Stimulated activated CD8-positive, alpha-beta memory T cell treated with anti-CD3 and anti-CD28 coated beads, Interleukin-4, amount 100 ng/mL, for 24 hours (primary cell): ENCODE measurements at places on chromosomes 5 and 9.

DNA sequence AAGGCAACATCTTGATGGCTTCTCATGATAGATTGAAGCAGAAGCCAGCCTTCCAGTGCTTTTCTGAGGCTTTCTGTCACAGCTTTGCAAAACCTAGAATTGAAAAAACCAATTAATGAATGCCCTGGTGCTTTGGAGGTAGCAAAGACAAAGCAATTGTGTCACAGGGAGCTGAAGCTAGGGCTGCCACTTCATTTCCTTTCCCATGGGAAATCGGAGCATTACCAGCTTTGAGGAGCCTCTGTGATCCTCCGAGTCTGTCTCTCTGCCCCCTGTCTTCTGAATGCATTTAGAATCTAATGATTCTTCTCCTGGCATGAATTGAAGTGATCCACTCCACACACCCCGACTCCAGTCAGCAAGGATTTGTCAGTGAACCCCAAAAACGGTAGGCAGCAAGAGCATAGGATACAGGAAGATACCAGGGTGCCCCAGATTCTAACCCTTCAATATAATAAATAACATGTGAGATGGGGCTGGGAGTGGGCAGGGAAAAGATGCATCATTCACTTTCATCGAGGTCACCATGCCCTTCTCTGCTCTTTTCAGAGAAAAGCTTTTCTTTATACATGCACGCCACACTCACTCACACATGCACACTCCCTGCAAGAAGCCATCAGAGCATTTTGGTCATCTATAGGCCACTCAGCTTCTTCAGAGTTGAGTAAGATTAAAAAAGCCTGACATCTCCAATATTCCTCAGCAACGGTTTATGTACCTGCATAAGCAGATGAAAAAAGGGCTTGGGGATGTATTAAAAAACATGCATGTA, 247.7 kb upstream of the ZNF462 start:
- DNase-seq = no peak

DNA sequence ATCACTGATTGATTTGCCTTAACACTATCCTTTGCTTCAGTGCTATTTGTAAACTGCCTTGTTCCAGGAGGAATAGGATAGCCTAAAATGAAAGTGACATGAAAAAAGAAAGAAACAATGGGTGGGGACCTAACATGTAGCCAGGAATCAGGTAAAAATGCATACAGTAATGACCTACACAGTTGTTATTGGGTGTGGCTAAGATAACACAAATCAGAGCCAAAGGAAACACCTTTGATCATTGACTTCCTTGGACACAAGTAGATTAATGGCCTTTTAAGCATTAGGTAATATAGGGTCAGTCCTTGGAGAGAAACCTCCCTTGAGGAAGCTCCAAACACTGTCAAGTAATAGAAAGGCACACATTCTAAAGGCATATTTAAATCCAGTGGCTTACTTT, 220.4 kb downstream of the TRPM3 start:
- no peak for DNase-seq

GRCh38 chr9:18250053-18250452, 223.9 kb upstream of the ADAMTSL1 start:
- DNase-seq = no peak

GRCh38 chr5:53643445-53643844, 83.0 kb downstream of the NDUFS4 start:
- no peak for DNase-seq

- DNase-seq = no peak
These were observed 266.6 kb upstream of the GAS1 start for GRCh38 chr9:87213948-87214347.

DNA sequence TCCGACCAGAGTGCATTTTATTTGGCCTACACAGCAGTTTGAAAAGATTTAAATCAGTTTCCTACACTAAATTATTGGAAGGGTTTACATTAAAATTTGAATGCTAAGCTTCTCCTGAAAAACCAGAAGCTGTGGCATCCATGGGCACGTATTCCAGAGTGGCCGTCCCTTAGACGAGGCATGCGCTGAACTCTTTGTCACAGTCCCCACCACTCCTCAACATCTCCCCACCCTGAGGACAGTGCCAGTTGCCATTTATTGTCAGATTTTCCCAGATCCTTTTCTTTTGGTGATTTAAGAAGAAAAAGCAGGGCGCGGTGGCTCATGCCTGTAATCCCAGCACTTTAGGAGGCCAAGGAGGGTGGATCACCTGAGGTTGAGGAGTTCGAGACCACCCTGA, 39.9 kb upstream of the UNC5A start:
- DNase-seq = no peak

- DNase-seq = no peak
These were observed 757 bp downstream of the TMEM250 start for GRCh38 chr9:136117916-136118319.

DNA sequence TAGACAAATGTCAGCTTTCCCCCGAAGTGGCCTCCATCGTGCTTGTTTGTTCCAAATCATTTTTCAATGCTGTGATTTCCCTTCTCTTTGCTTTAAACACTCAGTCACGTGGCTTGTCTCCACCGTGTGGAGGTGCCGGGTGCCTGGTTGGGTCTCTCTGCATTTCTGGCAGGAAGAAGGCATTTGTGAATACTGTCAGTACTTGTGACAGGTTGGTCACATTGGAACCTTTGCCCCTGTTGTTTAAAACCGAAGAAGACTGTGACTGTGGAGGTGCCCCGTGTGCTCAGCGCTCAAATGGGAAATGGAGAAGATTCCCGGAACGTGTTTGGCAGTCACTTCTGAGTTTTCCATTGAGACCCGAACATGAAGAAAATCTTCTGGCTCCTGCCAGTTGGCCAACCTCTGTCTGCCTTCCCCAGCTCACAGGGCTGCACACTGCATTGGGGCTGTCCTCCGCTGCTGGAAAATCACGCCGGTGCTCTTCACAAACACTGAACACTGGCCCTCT, 74.6 kb downstream of the LMNB1 start:
- DNase-seq = no peak

GRCh38 chr5:77152441-77152840, 58.0 kb upstream of the PDE8B start:
- DNase-seq = no peak

- no peak for DNase-seq
These were observed 110.1 kb upstream of the TLE4 start for GRCh38 chr9:79461712-79462111.

DNA sequence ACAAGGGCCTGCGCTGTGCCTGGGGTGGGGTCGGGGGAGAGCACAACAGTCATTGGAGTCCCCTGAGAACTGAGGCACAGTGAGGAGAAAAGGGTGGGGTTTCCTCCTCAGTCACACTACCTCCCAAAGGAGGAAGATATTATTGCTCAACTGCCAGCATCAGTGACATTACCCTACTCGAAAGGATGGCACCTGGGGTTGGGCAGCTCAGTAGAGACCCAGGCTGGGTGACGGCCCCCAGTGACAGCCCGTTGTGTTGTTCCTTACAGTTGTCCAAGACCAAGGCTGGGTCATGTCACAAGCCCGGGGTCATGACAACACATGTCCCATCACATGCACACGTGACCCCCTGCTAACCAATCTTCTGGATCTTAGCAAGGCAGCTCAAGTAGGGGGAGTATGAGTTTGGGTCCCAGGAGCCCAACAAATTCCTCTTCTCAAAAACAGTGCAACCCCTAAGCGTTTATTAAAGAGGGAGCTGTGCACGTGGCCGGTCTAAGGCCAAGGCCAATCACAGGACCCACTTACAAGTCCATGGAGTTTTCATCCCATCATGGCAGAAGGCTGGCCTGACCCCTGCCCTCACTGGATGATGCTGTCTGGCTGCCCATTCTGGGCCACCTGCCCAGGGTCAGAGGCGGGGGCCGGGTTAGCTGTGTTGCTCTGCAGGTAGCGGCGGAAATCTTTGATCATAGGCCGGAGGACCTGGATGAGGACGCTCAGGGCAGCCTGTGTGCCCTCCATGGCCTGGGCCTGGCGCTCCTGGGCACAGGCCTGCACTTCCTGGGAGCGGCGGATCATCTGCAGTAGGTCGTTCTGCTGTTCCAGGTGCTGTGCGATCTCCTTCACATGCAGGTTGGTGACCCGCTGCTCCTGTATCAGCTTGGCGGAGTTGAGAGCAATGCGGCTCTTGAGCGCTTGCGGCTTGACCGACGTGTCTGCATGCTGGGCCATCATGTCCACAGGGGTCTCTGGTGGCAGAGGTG, 4.0 kb downstream of the NAIF1 start:
- DNase-seq = no peak

GRCh38 chr5:136409000-136409399, 43.7 kb upstream of the TRPC7 start:
- DNase-seq = no peak

DNA sequence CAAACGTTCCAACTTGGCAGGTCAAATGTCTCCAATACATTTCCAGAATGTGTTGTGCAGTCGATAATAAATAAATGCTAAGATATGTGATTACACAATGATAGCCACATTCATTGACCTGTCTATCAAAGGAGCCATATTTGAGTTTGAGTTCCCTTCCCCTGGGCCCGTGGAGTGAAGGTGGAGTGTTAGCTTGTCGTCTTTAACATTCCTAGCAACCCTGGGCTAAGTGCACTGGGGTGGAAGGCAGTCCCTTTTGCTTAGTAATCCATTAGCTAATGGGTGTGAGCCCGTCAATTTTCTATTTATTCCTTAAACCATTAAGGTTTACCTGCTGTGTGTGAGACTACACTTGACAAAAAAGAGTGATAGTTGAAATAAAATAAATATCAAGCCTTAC, 415.2 kb downstream of the EBF1 start:
- DNase-seq = no peak

- DNase-seq = no peak
These were observed 3.9 kb downstream of the IL9 start for GRCh38 chr5:135891791-135892190.

GRCh38 chr5:73218552-73219171, 45.7 kb downstream of the TMEM174 start:
- DNase-seq = no peak

GRCh38 chr5:37015795-37016666, 139.5 kb downstream of the NIPBL start:
- no peak for DNase-seq

DNA sequence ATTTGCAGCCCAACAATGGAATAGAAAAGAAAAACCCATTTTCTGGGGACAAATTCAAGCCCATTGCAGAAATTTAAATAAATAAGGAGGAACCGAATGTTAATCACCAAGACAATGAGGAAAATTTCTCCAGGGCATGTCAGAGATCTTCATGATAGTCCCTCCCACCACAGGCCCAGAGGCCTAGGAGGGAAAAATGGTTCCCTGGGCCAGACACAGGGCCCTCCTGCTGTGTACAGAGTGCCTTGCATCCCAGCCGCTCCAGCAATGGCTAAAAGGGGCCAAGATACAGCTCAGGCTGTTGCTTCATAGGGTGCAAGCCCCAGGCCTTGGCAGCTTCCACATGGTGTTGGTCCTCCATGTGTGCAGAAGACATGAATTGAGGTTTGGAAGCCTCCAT, 73.4 kb upstream of the FOXE1 start:
- DNase-seq = no peak

- DNase-seq = no peak
These were observed 18.7 kb downstream of the XRCC4 start for GRCh38 chr5:83095957-83096539.

GRCh38 chr9:27519466-27520465, 4.3 kb upstream of the IFNK start:
- no peak for DNase-seq

GRCh38 chr5:83856881-83857280, 136.2 kb upstream of the HAPLN1 start:
- no peak for DNase-seq

- DNase-seq = no peak
These were observed 65.0 kb downstream of the NSUN2 start for GRCh38 chr5:6567835-6568234.

- DNase-seq = no peak
These were observed 26.6 kb downstream of the SKP2 start for GRCh38 chr5:36178524-36178890.

GRCh38 chr9:5269249-5269715, 35.2 kb downstream of the RLN2 start:
- DNase-seq = no peak
